ENCODE measurements at places on chromosomes 3 and 15. TPM values are rescaled to one million over a fixed set of nuclear protein-coding genes. Genes with fewer than 3 reads are reported as not detected.

Gene HTR3E
- not detected for total RNA-seq

Gene ZDHHC23
- total RNA-seq: 5.2 TPM

Gene RAB27A
- total RNA-seq: 14.7 TPM

Gene CLDN18
- not detected for total RNA-seq

Gene AGBL1
- total RNA-seq: not detected

Gene CMTM8
- 2.9 TPM for total RNA-seq

Gene LYZL4
- total RNA-seq: not detected

Gene SH2D7
- total RNA-seq: not detected

Gene CLSTN2
- 0.16 TPM for total RNA-seq

Gene TMEM212
- total RNA-seq: not detected

Gene CCDC80
- total RNA-seq: 30.3 TPM

Gene ALPK3
- 0.33 TPM for total RNA-seq

GRCh38 chr3:186277268-186277909 lies 84.6 kb downstream of the DGKG start:
- peak; percentile 48 for DNase-seq

DNA sequence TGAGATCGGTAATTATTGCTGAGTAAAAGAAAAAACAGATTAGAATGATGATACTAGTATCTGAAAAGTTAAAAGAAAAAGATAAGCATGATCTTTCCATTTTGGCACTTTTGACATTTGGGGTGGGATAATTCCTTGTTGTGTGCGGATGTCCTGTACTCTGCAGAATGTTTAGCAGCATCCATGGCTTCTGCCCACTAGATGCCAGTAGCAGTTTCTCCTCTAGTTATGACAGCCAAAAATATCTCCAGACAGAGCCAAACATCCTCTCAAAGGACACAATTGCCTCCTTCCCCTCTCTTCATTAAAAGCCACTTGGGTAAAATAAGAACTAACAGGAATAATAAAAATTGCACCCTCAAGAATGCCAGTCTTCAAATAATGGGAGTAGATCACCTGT lies 468.8 kb upstream of the GRM7 start:
- no peak for DNase-seq

GRCh38 chr3:174398761-174399160 lies 460.4 kb upstream of the NAALADL2 start:
- DNase-seq: no peak

GRCh38 chr3:134682196-134682880 lies 31.5 kb upstream of the KY start:
- no peak for DNase-seq

GRCh38 chr3:25513642-25514266 lies 85.7 kb downstream of the RARB start:
- no peak for DNase-seq

- DNase-seq: no peak
Measured at GRCh38 chr3:190081389-190081788, 39.3 kb downstream of the P3H2 start.

DNA sequence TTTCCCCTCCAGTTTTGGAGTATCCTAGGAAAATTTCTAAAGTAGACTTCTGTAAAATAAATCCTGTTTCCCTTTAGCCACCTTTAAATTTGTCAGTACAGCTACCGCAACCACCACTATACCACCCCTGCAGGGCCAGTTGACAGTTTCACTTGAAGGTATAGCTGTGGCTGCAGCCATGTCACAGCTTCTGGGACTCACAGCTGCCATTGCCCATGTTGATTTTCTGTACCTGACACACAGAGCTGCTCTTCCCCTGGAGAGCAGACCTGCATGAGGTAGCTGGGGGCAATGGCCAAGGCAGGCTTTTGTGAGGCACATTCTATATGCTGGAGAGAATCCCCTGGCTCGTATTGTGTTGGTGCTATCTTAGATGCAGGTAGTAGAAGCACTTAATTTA lies 345.4 kb downstream of the LRTM1 start:
- no peak for DNase-seq

DNA sequence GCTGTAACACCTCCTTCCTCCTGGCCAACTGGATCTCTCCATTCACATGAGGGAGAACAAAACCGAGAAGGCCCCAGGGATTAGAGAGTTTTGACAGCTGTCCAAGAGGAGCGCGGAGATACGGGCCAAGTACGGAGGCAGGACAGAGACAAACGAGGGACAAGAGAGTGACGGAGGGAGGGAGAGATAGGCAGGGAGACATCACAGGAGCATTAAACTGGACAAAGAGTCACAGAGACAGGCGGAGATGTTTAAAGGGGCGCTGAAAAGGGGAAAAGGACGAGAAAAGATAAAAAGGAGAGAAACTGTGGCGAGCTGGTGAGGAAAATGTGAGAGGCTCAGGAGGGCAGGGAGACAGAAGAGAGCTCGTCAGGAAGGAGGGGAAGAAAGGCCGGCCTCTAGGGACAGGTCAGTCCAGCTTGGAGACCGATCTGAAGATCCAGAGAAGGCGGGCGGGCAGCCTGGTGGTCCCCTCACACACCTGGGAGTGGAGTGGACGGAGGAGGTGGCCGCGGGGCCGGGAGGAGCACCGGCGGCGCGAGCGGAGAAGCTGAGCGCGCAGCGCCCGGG lies 40.5 kb upstream of the ROPN1 start:
- DNase-seq: no peak

- DNase-seq: peak; percentile 54
Measured at GRCh38 chr3:42092006-42092405, 849 bp downstream of the TRAK1 start.

DNA sequence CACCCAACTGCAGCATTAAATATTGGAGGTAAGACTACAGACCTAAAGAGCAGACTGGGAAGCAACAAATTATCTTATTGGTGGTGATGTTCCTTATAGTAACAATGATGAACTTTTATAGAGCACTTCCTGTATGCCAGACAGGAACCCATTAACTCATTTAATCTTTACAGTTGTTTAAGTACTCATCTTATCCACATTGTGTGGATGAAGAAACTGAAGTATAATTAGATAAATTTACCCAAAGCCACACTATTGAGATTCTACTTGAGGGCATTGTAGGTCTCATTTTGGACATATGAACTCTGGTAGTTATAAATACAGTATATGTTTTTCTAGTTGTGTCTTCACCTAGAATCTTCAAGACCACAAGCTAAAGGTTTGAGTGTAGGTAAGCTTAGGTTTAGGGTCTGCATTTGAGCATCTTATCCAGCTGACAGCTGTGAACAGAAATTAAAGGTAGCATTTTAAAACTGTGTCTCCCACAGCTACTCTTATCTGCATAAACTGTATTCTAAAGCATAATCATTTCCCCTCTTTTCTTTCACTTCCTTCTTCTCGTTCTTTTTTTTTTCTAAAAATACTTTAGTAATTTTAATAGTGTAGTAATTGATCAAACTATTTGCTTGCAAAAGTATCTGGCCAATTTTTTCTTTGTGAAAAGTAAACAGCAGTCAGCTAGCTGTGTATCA lies 138.2 kb downstream of the UBE2E2 start:
- DNase-seq: no peak

DNA sequence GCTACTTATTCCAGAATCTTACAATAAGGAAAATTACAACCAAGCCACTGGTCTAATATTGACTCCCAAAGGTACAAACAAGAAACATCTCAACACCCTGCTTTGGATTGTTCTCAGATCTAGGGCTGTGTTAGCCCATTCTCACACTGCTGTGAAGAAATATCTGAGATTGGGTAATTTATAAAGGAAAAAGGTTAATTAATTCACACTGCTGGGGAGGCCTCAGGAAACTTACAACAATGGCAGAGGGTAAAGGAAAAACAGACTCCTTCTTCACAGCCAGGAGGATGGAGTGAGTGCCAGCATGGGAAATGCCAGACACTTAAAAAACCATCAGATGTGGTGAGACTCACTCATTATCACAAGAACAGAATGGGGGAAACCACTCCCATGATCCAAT lies 208.3 kb downstream of the ULK4 start:
- DNase-seq: no peak

DNA sequence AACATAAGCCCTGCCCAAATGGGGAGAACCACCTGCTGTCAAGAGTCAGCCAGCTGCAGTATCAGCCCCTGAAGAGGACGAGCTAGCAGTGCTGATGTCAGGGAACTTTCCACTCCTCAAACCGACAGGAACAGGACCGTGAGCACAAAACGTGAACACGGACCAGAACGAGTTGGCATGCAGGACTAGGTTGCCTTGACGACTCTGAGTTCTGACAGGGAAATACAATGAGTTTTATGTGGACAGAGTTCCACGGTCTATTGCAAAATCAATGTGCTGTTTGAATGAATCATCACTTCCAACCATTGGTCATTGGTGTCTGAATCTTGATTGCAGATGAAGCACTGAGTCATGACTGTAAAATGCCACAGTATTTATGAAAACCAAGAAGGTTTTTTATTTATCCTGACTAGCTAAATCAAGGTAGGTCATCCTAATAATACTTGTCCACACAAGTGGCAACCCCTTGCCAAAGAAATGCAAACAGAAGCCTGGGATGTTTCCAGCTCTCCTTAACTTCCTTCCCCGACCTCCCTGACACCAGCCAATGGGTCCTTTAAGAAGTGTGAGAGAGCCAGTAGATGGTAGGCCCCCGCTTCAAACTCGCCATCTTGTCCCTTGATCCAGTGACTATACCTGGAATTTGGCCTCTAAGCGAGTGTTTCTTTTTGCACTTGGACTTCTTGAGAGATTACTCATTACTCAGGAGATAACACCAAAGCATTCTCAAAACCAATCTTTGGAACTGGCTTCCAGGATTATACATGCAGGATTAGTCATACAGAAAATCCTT lies 119.6 kb downstream of the ASB7 start:
- DNase-seq: peak; percentile 100

- DNase-seq: no peak
Measured at GRCh38 chr15:38010395-38010794, 76.0 kb downstream of the TMCO5A start.

DNA sequence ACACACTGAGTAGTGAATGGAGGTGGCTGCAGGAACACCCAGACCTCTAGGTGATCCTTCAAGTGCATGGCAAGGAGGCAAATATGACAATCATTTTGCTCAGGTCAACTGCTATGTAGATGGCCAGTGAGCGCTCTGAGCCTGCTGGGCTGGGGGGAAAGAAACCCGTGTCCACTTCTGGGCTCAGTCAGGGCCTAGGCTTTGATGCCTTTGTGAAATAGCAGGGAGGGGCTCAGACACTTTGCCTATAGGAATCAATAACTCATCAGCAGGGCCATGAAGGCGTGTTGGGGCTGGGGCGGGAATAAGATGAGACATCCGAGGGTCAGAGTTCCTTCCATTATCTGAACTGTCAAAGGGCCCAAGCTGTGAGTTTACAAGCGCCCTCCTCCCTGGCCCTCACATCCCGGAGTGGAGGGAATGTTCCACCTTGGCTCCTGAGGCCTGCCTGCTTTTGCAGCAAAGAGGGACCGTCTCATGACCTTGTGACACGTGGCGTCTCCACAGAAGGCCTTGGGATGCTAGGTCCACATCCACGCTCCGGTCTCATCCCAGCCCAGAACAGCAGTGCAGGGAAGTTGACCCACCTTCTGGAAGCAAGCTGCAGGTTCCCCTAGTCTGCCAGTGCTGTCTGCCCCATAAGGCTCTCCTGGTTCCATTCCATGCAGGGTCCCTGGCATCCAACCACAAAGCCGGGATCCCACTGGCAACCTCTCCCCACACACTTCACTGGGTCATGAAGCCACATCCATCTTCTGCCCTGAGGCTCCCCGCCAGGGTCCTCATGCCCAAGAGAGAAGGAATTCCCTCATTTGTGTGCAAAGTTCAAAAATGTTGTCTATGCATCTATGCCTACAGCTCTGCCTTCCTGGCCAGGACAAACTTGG lies 78.4 kb downstream of the CHSY1 start:
- no peak for DNase-seq

- no peak for DNase-seq
Measured at GRCh38 chr15:90686435-90687218, 30.5 kb upstream of the BLM start.

GRCh38 chr3:133362539-133362938 lies 37.3 kb upstream of the BFSP2 start:
- no peak for DNase-seq

- DNase-seq: no peak
Measured at GRCh38 chr3:69439643-69440270, 53.9 kb upstream of the FRMD4B start.

- DNase-seq: no peak
Measured at GRCh38 chr15:47577000-47577399, 140.3 kb upstream of the SEMA6D start.

- DNase-seq: peak; percentile 55
Measured at GRCh38 chr3:187165144-187165543, 25.8 kb upstream of the RPL39L start.

GRCh38 chr3:15629860-15630597 lies 28.5 kb downstream of the BTD start:
- DNase-seq: peak; percentile 72

DNA sequence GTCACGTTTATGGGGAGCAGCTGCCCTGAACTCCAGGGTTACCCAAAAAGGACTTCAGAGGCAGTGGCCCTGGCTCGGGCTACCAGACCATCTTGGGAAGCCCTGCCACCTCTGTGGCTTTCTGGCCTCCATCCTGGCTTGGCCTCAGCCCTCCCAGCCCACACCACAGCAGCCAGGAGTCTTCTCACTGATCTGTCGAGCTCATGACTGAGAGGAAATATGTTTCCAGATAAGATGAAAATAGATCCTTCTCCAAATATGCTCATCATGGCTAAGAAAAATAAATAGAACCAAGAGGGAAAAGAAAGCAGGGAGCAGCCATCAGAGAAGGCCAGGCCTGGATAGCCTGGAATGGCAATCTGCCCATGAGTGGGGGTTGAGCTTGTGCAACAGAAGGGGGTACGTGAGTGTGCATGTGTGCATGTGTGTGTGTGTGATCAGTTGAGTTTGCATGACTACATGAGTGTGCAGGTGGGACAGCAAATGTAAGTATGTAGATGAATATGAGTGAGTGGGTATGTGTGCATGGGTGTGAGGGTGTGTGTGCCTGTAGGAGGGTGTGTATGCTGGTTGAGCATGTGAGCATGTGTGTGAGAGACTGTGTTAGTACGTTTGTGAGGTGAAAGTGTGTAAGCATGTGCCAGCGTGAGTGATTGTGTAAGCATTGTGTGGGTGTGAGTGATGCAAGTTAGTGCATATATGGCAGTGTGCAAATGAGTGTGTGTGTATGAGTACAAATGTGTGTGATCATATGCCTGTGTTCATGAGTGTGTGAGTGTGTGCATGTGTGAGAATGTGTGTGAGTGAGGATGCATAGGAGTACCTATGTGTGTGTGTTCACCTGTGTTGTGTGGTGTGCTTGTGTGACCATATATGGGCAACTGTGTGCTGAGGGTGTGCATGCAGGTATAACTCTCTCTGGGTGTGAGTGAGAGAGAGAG lies 9.9 kb upstream of the RFT1 start:
- DNase-seq: no peak

DNA sequence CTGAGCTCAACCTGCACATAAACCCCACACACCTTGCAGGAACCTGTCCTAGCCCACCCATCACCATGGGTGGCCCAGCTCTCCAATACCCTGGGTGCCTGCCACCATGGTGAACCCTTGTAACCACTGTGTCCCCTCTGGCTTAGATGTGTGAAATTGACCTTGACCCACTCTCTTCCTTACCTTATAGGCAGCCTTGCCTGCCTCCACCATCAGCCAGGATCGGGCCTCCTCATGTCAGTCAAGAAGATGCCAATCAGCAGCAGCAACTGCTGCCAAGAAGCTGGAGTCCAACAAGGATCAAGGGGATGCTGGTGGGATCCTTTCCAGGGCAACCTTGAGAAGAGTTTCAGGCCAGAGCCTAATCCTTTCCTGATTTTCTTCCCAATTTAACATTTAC lies 8.8 kb upstream of the CYP11A1 start:
- no peak for DNase-seq

GRCh38 chr3:185759512-185759911 lies 65.3 kb downstream of the IGF2BP2 start:
- DNase-seq: no peak

Data from mammary epithelial cell (primary cell).